Suprapubic skin (tissue), 4 donors: ENCODE measurements at places on chromosomes 2 and 18. TPM values are rescaled to one million over a fixed set of nuclear protein-coding genes. Genes with fewer than 3 reads are reported as not detected.

- no peak for DNase-seq
Observed at GRCh38 chr2:85605406-85606115, 3.1 kb upstream of the TMEM150A start.

PTPRN gene
- not detected for total RNA-seq

- DNase-seq = peak; percentile 63
Observed at GRCh38 chr2:217798743-217799562, 203.8 kb downstream of the TNS1 start.

DNA sequence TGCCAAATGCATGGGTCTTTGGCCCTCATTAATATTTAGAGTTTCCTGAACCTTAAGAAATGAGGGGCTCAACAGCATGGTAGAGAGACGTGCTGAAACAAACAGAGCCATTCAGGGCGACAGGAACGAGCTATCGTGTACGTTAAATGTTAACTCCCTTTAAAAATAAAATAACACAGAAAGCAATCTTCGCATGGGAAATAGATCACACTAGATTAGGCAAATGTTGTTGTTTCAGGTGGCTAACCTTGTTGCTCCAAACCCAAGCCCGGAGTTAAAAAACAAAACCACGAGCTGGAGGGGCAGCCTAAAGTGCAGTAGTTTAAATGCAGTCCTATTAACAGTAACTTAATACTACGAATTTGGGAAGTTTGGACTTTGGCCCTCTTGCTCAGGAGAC lies 177.4 kb upstream of the TRIB2 start:
- DNase-seq = no peak

ELOA2 gene
- not detected for total RNA-seq

GRCh38 chr18:48715711-48716361 lies 177.0 kb downstream of the CTIF start:
- DNase-seq = no peak

DNA sequence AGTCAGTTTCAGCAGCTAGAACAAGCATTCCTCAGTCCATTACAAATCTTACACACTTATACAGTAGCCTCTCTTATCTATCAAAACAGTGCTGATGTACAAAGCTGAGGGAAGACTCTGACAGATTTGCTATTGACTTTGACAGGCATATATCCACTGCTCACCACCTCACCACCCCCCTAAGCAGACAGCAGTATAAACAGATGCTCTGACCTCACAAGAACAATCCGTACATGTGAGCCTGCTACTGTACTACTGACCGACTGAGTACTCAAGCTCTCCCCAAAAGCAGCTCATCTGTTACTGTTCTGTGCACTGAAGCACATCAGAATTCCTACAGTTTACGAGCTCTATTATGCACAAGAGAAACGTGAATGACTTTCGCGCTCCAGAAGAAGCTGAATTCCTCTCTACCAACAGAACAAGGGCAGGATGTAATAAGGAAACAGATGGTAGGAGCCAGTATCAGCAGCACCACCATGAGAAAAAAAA lies 95.6 kb upstream of the PDE1A start:
- DNase-seq = no peak

- DNase-seq = no peak
Observed at GRCh38 chr2:168397629-168398028, 58.4 kb upstream of the CERS6 start.

IL1F10 gene
- total RNA-seq = 23.2 TPM

CYP1B1 gene
- total RNA-seq = 19.6 TPM

DNA sequence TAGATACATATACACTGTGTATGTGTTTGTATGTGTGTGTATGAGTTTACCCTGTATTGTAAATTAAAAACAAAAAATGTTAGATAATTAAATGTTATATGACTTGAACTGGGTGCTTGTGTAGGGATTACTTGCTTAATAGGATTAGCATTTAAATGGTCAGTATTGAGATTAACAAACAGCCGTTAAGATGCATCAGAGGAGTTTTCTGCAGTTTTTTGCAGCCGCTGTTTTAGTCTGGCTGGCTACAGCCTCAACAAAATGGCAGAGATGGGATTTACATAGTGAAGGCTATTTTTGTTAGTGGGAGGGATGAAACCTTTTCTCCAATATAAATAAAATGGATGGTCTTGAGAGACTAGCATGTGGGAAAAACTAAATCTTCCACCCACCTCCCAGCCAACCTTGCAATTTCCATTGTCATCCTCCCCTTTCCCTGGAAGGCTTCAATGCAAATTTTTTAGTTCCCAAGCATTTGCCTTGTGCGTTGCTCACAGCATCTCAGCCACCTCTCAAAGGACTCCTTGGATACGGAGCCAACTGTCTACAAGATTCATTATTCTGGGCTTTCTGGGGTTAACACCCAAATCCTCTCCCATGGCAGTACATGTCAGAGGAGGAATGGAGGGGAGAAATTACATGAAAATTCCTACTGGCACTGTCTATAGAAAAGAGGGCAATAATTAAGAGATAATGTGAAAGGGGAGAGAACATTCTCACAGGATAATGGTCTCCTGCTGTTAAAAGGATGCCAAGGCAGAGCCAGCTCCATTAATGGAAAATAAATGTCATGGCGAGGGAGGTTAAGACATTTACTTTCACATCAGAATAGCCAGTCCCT lies 351.9 kb downstream of the CDH2 start:
- no peak for DNase-seq

RUFY4 gene
- not detected for total RNA-seq

DPP10 gene
- 1.4 TPM for total RNA-seq

- no peak for DNase-seq
Observed at GRCh38 chr2:209062210-209062609, 361.6 kb upstream of the MAP2 start.

CPS1 gene
- 4.2 TPM for total RNA-seq

DNA sequence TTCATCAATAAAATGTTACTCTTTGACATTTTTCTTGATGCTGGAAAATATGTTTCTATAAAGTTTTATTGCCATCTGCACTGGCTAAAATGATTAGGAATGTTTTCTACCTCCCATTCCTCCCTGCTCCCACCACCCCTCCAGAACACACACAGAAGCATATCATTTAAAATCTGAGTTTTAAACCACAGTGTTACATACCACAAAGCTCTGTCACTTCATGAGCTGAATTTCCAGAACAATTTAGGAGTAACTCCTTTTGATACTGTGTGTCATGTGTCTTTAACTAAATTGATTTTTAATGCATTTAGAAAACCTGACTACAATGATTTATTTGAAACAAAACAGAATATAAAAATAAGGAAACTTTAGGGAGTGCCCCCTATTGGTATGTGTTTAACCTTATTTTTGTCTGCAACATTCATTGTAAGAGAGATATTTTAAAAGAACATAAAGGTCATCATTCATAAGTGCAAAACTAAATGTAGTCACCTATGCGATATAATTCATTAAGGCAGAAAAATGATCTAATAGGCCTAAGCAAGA lies 52.0 kb downstream of the FEZ2 start:
- no peak for DNase-seq

- peak; percentile 11 for DNase-seq
Observed at GRCh38 chr2:26570083-26570430, 71.1 kb downstream of the CIB4 start.

ST6GAL2 gene
- 5.3 TPM for total RNA-seq

GRCh38 chr2:229388731-229389130 lies 117.6 kb upstream of the PID1 start:
- no peak for DNase-seq

STPG4 gene
- 0.49 TPM for total RNA-seq

DNA sequence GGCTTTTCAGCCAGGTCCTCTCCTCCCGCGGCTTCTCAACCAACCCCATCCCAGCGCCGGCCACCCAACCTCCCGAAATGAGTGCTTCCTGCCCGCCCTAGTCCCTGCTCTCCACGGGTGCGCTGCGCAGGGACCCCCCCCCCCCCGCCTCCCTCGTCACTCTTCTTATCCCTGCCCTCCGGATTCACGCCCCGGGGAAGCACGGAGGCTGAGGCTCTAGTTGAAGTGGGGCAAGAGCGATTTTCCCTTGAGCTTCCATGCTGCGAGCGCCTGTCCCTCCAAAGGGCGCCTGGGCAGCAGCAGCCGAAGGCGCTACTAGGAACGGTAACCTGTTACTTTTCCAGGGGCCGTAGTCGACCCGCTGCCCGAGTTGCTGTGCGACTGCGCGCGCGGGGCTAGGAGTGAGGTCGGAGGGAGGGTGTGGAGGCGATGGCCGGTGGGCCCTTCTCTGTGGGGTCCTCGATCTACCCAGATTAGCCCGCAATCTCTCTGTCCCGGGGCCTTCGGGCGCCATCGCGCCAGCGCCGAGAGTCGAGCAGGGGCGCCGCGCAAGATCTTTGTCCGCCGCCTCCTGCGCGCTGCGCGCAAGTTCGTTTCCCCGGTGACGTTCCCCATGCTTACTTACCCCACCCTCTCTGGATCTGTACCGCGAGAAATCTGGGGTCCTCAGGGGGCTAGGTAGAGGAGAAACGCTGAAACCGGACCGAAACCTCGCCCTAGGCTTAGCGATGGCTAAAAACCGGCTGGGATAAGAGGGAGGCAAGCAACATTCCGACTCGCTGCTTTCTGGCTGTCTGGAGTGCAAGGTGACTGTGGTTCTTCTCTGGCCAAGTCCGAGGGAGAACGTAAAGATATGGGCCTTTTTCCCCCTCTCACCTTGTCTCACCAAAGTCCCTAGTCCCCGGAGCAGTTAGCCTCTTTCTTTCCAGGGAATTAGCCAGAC lies 677 bp downstream of the GAD1 start:
- no peak for DNase-seq

MRPL44 gene
- 29.9 TPM for total RNA-seq

GRCh38 chr18:68847219-68847837 lies 49.4 kb downstream of the CCDC102B start:
- no peak for DNase-seq

- no peak for DNase-seq
Observed at GRCh38 chr2:223418131-223418530, 184.0 kb downstream of the SCG2 start.
